ENCODE measurements at places on chromosomes 6 and 20.

GRCh38 chr20:53748176-53748575, 154.5 kb upstream of the ZNF217 start:
- DNase-seq, result peak; percentile 31

- no peak for DNase-seq
Observed at GRCh38 chr6:109313139-109313538, 69.1 kb downstream of the CD164 start.

DNA sequence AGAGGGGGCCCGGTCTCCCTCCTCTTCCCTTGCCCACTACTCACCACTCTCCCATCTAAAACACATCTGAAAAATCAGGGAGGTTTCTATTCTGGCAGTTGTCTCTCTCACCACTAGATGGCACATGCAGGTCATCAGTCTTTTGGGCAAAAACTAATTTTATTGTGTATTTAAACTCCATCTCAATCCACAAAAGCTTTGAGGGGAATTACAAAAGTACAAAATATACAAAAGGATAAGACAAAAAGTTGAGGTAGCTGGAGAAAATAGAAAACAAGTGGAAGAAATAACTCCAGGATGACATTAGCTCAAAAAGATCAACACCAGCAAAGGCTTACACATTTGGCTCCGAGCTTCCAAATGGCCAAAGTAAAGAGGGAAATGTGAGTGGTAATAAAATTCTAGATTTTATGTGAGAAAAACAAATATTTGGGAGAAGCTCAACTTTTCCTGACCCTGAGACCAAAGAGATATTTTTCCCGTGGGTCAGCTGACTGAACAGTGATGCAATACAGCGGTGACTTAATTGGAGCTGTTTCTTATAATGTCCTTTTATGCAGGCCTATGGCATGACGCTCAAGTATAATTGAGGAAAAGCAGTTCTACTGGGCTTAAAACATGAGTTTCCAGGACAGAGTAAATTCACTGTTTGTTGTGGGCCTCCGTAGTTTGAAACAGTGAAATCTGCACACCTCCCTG, 79.8 kb upstream of the CHD6 start:
- no peak for DNase-seq

GRCh38 chr6:117262799-117263198, 2.6 kb upstream of the VGLL2 start:
- DNase-seq, result no peak

- no peak for DNase-seq
Observed at GRCh38 chr6:146896960-146897701, 298.4 kb downstream of the ADGB start.

- no peak for DNase-seq
Observed at GRCh38 chr6:38259736-38260135, 380.0 kb downstream of the BTBD9 start.

- DNase-seq, result no peak
Observed at GRCh38 chr20:40606237-40606636, 82.8 kb downstream of the MAFB start.

- DNase-seq, result no peak
Observed at GRCh38 chr6:1963596-1963995, 281.8 kb downstream of the GMDS start.

- no peak for DNase-seq
Observed at GRCh38 chr6:112431803-112432202, 84.7 kb downstream of the RFPL4B start.

- DNase-seq, result peak; percentile 80
Observed at GRCh38 chr6:148972481-148972880, 225.7 kb downstream of the UST start.

DNA sequence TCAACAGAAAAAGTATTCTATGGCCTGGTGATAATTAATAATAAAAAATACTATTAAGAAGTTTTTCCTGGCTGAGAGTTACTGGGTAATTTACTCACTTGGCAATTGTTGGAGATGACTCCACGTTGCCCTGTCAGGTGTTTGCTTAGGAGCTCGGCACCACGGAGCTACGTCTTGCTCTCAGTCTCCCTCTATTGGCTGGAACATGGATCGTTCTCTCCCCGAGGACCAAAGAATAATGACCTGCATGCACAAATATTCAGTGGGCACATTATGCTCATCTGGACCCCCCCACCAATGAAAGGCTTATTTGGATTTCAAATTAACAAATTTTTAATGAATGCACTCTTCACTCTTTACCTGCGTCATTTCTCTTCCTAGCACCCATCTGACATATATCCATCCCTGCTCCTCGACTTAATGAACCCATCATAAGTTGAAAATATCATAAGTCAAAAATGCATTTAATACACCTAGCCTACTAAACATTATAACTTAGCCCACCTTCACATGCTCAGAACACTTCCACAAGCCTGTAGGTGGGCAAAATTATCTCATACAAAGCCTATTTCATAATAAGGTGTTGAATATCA, 71.0 kb upstream of the CD83 start:
- DNase-seq, result peak; percentile 32

- no peak for DNase-seq
Observed at GRCh38 chr6:108254433-108255410, 6.1 kb downstream of the SNX3 start.

DNA sequence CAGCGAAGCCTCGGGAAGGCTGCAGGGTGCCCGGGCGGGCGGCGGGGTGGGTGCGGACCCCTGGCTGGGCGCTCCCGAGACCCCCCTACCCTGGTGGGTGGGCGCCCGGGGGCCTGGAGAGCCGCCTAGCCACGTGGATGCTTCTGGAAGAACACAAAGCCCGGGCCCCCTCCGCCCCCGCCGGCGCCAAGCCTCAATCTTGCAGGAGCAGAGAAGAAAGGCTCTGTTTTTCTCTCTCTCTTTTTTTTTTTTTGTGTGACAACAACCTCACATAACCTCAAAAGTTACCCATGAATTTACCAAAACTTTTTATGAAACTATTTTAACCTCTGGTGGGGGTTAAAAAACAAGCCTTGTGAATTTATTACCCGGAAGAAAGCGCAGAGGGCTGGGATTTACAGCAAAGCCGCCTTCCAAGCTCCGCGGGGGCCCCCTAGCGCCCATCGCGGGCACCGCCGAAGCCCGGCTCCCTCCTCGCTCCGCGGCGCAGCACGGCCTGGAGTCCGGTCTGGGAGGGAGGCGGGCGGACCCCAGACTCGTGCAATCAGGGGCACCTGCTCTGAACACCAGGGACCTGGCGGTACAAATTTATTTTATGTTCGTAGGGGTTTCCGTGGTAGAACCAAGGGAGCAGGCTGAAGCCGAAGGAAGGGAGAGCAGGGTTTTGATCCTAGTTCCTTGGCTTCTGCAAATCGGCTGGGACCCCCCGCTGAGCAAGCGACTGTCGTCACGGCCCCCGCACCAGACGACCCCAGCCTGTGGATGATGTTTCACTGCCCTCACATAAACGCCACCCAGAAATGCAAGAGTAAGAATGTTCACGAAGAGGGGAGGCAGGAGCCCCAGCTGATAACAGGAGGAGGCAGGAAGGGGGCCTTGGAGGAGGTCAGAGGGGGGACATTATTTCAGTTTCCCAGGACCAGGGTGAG, 58.9 kb downstream of the ZNF831 start:
- DNase-seq, result peak; percentile 88

- DNase-seq, result no peak
Observed at GRCh38 chr6:125766641-125767040, 17.2 kb downstream of the HEY2 start.

- peak; percentile 34 for DNase-seq
Observed at GRCh38 chr6:131062241-131063027, 611 bp downstream of the EPB41L2 start.

DNA sequence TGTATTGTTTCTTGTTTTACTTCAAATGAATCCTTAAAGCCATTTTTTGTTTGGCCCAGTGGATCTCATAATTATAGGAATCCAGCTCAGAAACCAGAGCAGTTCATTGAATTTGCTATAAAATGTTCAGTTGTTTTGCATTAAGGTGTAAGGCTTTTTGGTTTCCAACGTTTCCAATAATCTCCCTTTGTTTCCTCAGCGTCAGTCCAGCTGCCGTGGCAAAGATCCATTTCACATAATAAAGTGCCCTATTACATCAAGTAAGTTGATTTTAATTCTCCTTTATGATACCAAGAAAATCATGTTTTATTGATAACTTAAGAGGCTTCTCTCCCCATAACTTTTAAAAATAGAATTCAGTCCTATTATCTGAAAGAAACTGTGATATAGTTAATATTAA, 472.6 kb downstream of the UTRN start:
- no peak for DNase-seq

DNA sequence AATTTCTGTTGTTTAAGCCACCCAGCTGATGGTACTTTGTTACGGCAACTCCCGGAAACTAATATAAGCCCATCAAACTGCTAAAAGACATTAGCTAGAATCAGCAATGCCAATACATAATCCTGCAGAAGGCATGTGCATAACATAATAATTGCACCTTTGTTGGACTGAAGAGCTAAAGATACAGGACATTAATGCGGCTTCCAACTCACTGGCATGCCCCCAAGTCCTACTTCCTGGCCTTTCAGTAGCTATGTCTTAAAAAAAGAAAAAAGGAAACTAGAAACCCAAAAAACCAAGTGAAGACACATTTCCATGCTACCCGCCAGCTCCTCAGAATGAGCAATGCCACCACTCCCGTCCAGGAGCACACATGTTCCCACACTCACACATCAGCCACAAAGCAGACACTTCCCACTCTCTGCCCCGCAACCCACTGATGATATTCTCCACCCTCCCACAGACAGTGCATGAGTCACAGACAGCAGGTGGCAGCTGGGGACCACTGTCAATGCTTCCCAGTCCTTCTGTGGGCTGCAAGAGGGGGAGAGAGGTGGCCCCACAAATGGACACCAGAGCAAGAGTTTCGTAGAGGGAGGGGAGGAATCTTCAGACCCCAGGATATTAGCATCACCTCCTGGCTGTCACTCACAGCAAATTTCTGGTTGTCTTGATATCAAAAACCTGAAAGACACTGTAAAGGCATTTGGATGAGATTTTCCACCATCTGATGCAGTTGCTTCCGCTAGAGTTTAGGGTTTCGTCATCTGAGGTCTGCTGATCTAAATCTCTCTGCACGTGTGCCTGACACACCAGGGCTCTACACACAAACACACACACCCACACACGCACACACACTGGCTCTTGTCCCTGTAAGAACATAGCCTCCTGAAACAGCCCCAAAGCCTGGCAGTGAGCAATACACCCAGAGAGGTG, 32.8 kb downstream of the GFOD1 start:
- peak; percentile 62 for DNase-seq

DNA sequence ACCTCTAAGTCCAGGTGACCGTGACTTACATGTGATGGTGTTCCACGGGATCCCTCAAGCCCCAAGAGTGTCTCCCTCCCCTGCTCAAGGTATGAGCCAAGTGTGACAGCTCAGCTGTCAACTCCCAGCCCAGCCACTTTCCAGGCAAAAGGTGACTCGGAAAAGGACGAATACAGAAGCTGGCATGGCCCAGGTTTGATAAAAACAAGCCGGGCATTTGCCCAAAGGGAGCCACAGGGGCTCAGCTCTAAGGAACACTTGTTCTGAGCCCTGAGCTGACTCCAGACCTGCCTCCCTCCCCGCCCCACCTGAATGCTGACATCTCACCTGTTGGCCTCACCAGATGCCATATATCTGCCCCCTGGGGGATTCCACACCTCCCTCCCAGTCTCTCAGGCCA, 43.0 kb upstream of the BPIFA2 start:
- no peak for DNase-seq

DNA sequence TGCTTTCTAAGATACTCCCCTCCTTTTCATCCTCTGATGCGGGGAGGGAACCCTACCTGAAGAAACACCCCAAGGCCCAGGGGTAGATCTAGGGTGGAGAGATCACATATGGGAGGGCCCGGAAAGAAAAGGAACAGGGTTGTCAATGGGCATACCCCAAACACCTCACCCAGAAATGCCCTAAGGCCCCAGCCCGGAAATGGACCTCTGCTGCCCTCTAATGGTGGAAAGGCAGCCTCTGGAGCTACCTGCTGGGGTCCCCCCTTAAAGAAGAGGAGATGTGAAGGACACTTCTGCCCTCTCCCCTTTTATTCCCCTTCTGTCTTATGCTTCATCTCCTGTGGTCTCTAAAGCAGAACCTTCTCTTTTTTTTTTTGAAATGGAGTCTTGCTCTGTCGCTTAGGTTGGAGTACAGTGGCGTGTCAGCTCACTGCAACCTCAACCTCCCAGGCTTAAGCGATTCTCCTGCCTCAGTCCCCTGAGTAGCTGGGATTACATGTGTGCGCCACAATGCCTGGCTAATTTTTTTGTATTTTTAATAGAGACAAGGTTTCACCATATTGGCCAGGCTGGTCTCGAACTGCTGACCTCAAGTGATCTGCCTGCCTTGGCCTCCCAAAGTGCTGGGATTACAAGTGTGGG, 458 bp upstream of the ARMC12 start:
- DNase-seq, result peak; percentile 89

DNA sequence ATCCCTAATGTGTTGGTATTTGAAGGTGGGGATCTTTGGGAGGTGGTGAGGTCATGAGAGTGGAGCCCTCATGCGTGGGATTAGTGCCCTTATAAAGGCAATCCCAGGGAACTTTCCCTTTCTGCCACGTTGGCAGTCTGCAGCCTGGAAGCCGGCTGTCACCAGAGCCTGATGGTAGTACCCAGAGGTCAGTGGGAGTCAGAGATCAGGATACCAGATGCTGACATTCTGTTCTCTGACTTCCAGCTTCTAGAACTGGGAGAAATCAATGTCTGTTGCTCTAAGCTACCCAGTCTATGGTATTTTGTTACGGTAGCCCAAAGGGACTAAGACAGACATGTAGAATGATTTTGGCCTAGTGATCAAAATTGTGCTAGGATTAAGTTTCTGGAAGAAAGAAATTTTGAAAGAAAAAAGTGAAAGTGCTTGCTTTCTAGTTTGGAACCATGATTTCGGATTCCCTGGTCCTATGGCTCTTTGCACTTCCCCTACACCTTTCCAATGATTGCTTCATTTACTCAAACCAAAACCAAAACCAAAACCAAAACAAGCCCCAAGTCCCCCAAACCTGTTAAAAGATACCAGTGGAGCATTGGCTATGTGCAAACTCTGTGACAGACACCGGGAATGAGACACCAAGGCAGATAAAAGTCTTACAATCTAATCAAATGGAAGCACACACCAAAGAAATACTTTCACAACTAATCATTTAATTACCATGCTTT, 173.7 kb upstream of the ZNF217 start:
- DNase-seq, result no peak

DNA sequence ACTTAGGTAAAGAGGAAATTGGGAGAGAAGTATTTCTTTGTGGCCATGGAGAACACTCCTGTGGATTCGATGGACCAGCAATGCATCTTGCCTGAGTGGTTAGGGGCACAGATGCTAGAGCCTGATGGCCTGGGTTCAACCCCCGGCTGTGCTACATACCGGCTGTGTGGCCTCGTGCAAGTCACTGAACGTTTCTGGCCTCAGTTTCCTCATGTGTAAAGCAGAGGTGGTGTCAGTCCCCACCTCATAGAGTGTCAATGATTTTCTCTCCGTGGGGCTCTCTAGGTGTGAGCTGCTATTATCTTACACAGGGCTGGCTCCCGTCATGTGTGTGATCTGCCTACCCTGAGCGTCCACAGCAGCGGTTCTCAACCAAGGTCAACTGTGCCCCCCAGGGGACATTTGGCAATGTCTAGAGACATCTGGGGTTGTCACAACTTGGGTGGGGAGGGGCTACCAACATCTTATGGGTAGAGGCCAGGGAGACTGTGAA, 50.0 kb upstream of the PTPN1 start:
- no peak for DNase-seq

- no peak for DNase-seq
Observed at GRCh38 chr6:147382945-147383554, 125.4 kb upstream of the SAMD5 start.

- no peak for DNase-seq
Observed at GRCh38 chr20:8002056-8002455, 17.5 kb downstream of the TMX4 start.

- DNase-seq, result no peak
Observed at GRCh38 chr6:86192123-86192522, 549.4 kb upstream of the SYNCRIP start.

Measured in transverse colon (tissue), 4 donors.